ENCODE measurements at places on chromosomes 5 and 9. TPM values are rescaled to one million over a fixed set of nuclear protein-coding genes. Genes with fewer than 3 reads are reported as not detected.

- no peaks in the 10 kb centered on the region for H3K36me3 ChIP-seq
- no peak for DNase-seq
These were observed 222.4 kb upstream of the TNC start for GRCh38 chr9:115340314-115340713.

DNA sequence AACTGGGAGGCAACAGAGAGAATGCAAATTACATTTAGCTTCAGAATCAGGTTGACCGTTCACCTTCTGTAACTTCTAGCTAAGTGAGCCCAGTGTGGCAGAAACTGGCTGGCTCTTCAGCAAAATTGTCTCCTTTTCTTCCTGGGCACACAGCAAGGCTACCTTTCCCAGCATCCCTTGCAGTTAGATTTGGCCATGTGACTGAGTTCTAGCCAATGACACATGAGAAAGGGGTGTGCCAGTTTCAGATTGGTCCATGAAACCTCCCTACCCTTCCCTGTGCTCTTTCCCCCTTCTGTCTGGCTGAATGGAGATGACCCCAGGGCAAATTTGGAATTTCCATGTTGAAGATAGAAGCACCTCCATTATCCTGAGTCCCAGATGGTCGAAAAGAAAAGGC, 72.5 kb upstream of the SMIM23 start:
- no peaks in the 10 kb centered on the region for H3K36me3 ChIP-seq
- no peak for DNase-seq
- no peak overlapping the region for H3K27ac ChIP-seq
- H3K4me3 ChIP-seq = no peak overlapping the region

DNA sequence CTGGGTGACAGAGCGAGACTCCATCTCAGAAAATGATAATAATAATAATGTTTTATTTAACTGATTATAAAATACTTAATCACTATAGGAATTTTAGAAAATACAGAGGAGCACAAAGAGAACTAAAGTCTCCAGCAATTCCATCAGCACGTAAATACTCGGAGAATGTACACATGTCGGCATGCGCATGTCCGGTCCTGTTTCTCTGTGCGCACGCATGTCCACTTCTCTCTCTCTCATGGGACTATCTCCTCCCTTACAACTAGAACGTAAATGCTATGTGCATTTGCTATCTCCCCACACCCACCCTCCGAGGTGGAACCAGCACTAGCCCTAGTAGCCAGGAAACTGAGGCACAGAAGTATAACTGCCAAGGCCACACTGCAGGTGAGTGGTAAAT, 19.0 kb downstream of the CCNJL start:
- H3K4me1 ChIP-seq = no peaks in the 10 kb centered on the region
- H3K36me3 ChIP-seq = no peaks in the 10 kb centered on the region
- H3K27ac ChIP-seq = no peak overlapping the region
- DNase-seq = no peak

GRCh38 chr9:111646417-111646816, 15.0 kb upstream of the GNG10 start:
- H3K27ac ChIP-seq = no peak overlapping the region
- peaks cover 30% of the 10 kb centered on the region for H3K36me3 ChIP-seq
- DNase-seq = no peak
- no peaks in the 10 kb centered on the region for H3K27me3 ChIP-seq
- H3K4me1 ChIP-seq = no peaks in the 10 kb centered on the region
- no peak overlapping the region for H3K4me3 ChIP-seq

- no peaks in the 10 kb centered on the region for H3K4me1 ChIP-seq
- no peak overlapping the region for H3K4me3 ChIP-seq
- DNase-seq = no peak
- no peak overlapping the region for H3K27ac ChIP-seq
- H3K27me3 ChIP-seq = no peaks in the 10 kb centered on the region
These were observed 530.3 kb upstream of the KLF4 start for GRCh38 chr9:108019821-108020220.

- H3K36me3 ChIP-seq = no peaks in the 10 kb centered on the region
- H3K4me1 ChIP-seq = no peaks in the 10 kb centered on the region
- no peak for DNase-seq
- no peak overlapping the region for H3K27ac ChIP-seq
These were observed 19.3 kb upstream of the SLC12A7 start for GRCh38 chr5:1131191-1131621.

GRCh38 chr5:118558871-118559270, 429.5 kb downstream of the DTWD2 start:
- H3K27ac ChIP-seq = no peak overlapping the region
- H3K4me3 ChIP-seq = no peak overlapping the region
- H3K27me3 ChIP-seq = no peaks in the 10 kb centered on the region
- DNase-seq = no peak
- no peaks in the 10 kb centered on the region for H3K36me3 ChIP-seq
- no peaks in the 10 kb centered on the region for H3K4me1 ChIP-seq

- DNase-seq = no peak
- no peak overlapping the region for H3K4me3 ChIP-seq
- peaks cover 5% of the 10 kb centered on the region for H3K27me3 ChIP-seq
- H3K4me1 ChIP-seq = no peaks in the 10 kb centered on the region
- no peaks in the 10 kb centered on the region for H3K36me3 ChIP-seq
These were observed 49.4 kb downstream of the ATP10B start for GRCh38 chr5:160802592-160802991.

DNA sequence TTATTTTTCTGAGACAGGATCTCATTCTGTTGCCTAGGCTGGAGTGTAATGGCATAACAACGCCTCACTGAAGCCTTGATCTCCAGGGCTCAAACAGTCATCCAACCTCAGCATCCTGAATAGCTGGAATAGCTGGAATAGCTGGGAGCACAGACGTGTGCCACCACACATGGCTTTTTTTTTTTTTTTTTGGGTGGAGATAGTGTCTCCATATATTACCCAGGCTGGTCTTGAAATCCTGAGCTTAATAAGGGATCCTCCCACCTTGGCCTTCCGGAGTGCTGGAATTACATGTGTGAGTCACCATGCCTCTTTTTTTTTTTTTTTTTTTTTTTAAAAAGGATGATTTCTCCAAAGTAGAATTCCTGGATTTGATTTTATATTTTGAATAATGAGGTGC, 60.7 kb downstream of the NSD1 start:
- H3K27ac ChIP-seq = no peak overlapping the region
- H3K27me3 ChIP-seq = no peaks in the 10 kb centered on the region
- peaks cover 8% of the 10 kb centered on the region for H3K4me1 ChIP-seq
- no peak overlapping the region for H3K4me3 ChIP-seq
- DNase-seq = no peak
- peaks cover 6% of the 10 kb centered on the region for H3K36me3 ChIP-seq

GRCh38 chr9:122058051-122058450, 35.1 kb downstream of the TTLL11 start:
- H3K36me3 ChIP-seq = peaks cover 5% of the 10 kb centered on the region
- no peaks in the 10 kb centered on the region for H3K27me3 ChIP-seq
- no peak overlapping the region for H3K4me3 ChIP-seq
- H3K4me1 ChIP-seq = peaks cover 3% of the 10 kb centered on the region

DNA sequence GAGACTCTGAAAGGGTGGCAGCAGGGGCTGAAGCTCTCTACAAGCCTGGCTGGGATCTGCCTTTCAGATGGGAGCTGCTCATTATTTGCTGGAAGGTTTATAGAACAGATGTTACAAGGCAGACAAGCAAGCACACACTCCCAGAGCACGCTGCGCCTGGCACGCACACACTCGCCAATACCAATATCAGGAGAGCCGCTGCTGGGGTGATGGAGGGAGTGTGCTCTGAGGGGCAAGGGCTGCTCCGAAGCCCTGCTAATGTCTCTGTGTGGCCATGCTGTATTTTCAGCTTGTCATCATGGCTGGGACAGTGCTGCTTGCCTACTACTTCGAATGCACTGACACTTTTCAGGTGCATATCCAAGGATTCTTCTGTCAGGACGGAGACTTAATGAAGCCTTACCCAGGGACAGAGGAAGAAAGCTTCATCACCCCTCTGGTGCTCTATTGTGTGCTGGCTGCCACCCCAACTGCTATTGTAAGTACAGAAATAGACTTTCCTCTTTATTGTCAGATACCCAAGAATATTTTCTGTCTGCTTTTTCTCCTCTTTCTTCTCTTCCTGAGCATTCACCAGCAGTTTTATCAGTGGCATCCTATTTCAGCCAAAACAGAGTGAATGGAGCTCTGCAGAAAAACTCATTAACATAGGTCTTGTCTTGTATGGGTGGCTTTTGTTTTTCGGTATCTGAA, 115.1 kb downstream of the BAAT start:
- H3K27me3 ChIP-seq = peaks cover 2% of the 10 kb centered on the region
- H3K4me3 ChIP-seq = no peak overlapping the region
- no peaks in the 10 kb centered on the region for H3K4me1 ChIP-seq
- no peak for DNase-seq
- no peak overlapping the region for H3K27ac ChIP-seq

DNA sequence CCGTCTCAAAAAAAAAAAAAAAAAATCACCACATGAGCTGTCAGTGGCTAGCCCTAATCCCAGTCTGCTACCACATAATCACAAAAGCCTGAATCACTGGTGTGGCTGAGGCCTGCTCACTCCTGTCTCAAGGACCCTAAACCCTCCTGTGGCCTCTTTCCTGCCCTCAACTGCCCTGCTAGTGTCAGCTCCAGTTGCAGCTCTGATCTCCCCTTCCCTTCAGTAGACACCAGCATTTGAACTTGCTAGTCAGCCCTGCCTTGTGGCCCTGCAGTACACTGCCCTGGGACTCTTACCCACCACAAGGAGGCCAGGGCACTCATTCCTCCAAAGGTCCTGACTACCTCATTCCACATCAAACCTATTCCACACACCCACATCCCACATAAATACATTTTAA, 9.5 kb upstream of the P4HA2 start:
- DNase-seq = no peak
- no peak overlapping the region for H3K27ac ChIP-seq
- H3K4me3 ChIP-seq = no peak overlapping the region
- H3K27me3 ChIP-seq = peaks cover 6% of the 10 kb centered on the region
- no peaks in the 10 kb centered on the region for H3K4me1 ChIP-seq

DNA sequence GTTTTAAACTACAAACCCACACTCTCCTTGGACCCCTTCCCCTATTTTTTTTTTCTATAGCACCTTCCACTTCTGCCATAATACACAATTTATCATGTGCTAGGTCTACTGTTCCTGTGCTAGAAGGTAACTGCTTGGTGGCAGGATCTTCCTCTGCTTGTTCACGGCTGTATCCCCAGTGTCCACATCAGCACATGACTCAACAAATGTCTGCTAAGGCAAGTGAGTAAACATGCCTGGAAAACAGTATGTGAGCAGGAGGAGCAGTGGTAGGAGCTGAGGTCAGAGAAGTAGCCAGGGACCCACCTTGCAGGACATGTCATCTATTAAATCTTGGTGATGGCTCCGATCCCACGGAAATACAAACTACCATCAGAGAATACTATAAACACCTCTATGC, 79.4 kb downstream of the AUH start:
- no peak for DNase-seq
- H3K36me3 ChIP-seq = peaks cover 17% of the 10 kb centered on the region
- H3K4me3 ChIP-seq = no peak overlapping the region
- H3K4me1 ChIP-seq = peaks cover 14% of the 10 kb centered on the region
- H3K27ac ChIP-seq = no peak overlapping the region

DNA sequence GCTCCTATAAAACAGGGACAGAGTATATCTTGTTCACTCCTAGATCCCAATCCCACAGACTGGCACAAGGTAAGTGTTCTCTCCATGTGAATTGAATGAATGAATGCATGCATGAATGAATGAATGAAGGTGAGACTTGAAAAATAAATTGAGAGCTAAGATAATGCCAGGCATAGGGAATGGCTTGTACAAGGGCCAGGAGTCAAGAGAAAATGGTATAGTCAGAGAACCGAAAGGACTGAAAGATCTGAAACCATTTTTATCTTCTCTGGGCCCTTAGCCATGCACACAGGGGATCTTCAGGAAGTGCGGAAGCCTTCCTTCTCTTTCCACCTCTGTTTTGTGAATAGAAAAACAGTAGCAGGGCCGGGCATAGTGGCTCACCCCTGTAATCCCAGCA, 48.4 kb upstream of the FABP6 start:
- no peaks in the 10 kb centered on the region for H3K4me1 ChIP-seq
- no peaks in the 10 kb centered on the region for H3K36me3 ChIP-seq
- H3K27ac ChIP-seq = no peak overlapping the region
- H3K27me3 ChIP-seq = peaks cover 3% of the 10 kb centered on the region
- H3K4me3 ChIP-seq = no peak overlapping the region

DNA sequence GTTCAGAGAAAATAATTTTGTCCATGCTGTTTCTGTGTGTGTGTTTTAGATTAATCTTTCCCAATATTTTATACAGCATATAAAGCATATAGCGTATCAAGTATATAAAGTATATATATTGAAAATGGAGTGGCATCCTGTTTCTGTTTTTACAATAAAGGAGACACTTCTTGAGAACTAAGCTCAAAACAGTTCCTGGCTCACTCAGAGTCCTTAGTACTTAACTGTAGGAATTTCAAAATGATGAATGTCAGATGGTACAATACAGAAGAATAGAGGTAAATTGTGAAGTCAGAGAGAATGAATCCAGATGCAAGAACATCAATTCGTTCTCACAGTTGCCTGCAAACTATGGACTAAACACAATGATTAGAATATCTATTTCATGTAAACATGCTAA, 68.7 kb upstream of the TAS2R1 start:
- no peaks in the 10 kb centered on the region for H3K27me3 ChIP-seq
- H3K4me1 ChIP-seq = no peaks in the 10 kb centered on the region
- no peaks in the 10 kb centered on the region for H3K36me3 ChIP-seq
- H3K27ac ChIP-seq = no peak overlapping the region

DNA sequence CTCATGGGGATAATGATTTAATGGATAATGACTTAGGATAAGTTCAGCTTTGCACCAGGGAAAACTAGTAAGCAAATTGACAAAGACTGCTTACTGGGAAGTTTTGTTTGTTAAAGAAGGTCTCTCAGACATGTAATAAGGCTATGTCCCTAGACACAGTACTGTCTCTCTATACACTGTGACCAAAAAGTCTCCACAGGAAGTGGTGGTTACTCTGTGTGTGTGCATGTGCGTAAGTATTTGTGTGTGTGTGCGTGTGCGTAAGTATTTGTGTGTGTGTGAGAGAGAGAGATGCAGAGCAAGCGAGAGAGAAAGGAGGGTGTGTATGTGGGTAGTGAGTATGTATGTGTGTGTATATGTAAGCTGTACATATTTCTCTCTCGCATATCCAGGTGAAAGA, 229.6 kb downstream of the GLIS3 start:
- H3K27me3 ChIP-seq = no peaks in the 10 kb centered on the region
- H3K4me1 ChIP-seq = no peaks in the 10 kb centered on the region
- H3K4me3 ChIP-seq = no peak overlapping the region
- DNase-seq = no peak
- H3K27ac ChIP-seq = no peak overlapping the region

- no peaks in the 10 kb centered on the region for H3K4me1 ChIP-seq
- H3K36me3 ChIP-seq = no peaks in the 10 kb centered on the region
- no peak overlapping the region for H3K27ac ChIP-seq
- H3K4me3 ChIP-seq = no peak overlapping the region
- DNase-seq = no peak
- no peaks in the 10 kb centered on the region for H3K27me3 ChIP-seq
These were observed 209.5 kb downstream of the YTHDC2 start for GRCh38 chr5:113723021-113723420.

- peaks cover 6% of the 10 kb centered on the region for H3K4me1 ChIP-seq
- H3K27me3 ChIP-seq = peaks cover 37% of the 10 kb centered on the region
- no peak for DNase-seq
- H3K27ac ChIP-seq = no peak overlapping the region
These were observed 2.1 kb downstream of the EDIL3 start for GRCh38 chr5:84382363-84383295.

TEX48 gene
- not detected for total RNA-seq

ARHGEF28 gene
- total RNA-seq = not detected

LCN15 gene
- total RNA-seq = not detected

BTNL8 gene
- total RNA-seq = not detected

TAS2R1 gene
- not detected for total RNA-seq
